ENCODE measurements at places on chromosomes 16 and 17.

GRCh38 chr17:42065201-42065600, 14.8 kb upstream of the C17orf113 start:
- no peak for DNase-seq

- DNase-seq: no peak
These were observed 14.5 kb downstream of the RPS6KB1 start for GRCh38 chr17:59907467-59907866.

DNA sequence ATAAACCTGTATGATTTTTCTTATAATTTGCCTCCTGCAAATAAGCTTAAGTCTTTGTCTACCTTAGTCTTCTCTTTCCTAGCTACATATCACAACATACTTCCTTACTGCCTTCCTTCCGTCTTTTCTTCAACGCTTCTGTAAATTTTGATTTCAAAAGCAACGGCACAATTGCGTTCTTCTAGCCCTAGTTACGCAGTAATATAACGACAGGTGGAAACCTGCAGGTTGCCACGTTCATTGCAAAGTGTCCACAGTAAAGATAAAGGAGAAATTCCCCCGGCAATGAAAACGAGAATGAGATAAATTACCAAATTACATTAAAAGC, 546 bp upstream of the PSMD7 start:
- DNase-seq: no peak

DNA sequence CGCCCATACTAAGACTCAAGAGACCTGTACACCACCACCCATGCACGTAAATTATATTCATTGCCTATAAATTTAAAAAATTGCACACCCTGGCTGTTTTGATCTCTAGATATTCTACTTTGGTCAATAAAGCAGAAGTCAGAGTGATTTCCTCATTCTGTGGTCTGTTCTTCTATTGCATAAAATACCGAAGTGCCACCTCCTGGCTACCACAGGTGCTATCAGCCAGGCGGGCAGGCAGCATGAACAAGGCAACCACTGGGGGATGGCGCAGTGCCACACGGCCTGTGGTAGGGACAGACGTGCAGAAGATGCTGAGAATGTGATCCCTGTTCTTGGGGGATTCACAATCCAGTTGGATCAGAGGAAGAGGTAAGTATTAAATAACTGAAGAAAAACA, 122.3 kb downstream of the CDK5R1 start:
- peak; percentile 42 for DNase-seq

DNA sequence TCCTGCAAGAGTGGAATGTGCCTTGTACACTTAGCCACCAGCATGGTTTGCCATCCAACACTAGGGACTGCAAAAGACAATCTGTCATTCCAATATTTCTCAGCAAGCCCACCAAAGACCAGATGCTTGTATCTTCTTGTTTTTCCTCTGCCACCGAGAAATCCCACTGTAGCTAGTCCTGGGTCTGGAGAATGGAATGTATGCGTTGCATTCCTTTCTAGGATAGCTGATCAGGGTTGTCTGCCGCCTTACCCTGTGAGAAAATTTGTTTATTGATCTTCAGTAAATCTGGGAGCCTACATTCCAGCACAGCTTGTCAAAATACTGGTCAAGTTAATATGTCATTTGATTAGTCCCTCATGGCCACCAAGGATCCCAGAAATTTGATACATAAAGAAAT, 28.1 kb upstream of the ADAMTS18 start:
- DNase-seq: no peak

DNA sequence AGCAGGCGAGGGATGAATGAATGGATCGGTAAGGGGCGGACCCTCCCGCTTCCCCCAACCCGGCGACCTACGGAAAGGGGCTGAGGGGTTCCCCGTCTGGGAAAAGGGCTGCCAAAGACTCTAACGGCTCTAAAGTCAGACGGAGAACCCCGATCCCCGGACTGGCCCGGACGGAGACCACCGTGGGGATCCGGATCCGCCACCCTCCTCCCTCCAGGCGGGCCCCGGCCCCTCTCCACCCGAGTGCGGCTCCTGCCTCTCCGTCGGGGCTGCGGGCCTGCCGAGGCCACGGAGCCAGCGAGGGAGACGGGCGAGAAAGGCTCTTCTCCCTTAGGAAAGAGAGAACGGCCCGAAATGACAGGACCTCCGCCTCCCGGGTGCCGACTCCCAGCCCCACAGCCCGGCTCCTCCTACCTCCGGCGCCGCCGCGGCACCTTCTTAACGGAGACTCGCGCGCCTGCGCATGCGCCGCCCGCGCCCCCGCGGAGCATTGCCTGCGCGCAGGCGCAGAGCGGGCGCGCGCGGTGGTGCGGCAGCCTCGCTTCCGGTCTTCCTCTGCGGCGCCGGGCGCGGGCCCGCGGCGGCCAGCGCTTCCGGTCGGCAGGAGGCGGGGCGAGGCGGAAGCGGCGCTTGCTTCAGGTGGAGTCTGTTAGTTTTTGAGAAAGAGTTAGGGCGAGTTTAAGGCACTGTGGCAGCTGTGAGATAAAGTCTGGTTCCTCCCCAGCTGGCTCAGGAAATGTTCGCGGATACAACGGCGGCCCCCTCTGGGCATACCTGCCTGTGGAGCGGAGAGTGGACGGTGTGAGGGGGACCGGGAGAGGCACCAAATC, at the start of gene SLX4:
TSS of gene SLX4 (minus strand) at position 461 of the 830 bp plus-strand sequence. CDS start 2,642 bp downstream, outside the sequence.
- DNase-seq: peak; percentile 84

DNA sequence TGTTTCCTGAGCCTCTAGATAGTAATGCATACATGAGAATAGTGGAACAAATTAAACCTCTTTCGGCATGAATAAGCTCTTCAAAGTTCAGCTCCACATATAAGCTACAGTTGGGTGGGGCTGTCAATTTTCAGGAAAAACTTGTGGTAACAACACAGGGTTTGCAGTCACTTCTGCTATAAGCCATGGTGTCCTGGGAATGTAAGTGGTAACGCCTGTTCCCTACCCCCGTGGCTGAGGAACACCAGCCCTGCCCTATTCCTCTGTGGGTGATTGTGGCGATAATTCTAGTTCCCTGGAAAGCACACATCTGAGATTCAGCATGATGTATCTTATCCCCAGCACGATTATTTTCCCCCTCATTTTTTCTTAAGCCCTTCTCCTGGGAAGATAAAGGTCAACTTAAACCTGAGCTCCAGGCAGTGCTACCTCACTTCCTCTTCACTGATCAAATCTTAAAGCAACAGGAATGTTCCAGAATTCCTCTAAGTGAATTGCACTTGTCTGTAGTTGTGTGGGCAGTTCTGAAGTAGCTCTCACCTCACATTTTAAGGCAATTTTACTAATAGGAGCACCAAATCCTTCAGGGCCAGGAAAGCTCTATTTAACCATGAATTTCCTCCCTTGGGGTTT, 500.7 kb upstream of the HSBP1 start:
- DNase-seq: no peak

GRCh38 chr16:15798671-15799070, 58.2 kb downstream of the MYH11 start:
- no peak for DNase-seq

DNA sequence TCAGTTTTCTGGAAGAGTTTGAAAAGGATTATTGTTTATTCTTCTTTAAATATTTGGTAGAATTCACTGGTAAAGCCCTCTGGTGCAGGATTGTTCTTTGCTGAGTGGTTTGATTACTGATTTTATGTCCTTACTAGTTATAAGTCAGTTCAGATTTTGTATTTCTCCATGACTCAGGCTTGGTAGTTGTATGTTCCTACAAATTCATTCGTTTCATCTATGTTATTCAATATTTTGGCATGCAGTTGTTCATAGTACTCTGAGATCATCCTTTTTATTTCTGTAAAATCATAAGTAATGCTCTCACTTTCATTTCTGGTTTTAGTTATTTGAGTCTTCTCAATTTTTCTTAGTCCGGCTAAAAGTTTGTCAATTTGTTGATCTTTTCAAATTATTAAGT, 58.1 kb upstream of the CRYM start:
- DNase-seq: no peak

- DNase-seq: no peak
These were observed 23.5 kb upstream of the CDR2 start for GRCh38 chr16:22397931-22398330.

DNA sequence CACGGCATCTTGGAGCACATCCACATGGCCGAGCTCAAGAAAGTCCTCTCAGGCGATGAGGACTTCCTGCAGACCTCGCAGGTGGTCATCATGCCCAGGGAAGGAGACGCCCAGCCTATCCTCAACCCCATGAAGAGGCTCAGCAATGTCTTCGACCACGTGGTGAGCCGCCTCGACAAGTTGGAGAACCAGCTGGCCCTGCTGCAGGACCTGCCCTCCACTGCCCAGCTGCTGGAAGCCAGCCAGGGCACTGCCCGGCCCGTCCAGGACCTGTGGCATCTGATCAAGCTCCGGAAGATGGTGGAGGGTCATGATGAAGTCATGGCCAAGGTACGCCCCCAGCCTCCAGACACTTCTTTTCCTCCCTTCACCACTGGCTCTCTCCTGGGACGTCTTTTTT, 440 bp downstream of the C16orf96 start:
- DNase-seq: no peak

GRCh38 chr17:4838309-4838785, 5.2 kb downstream of the MINK1 start:
- no peak for DNase-seq

DNA sequence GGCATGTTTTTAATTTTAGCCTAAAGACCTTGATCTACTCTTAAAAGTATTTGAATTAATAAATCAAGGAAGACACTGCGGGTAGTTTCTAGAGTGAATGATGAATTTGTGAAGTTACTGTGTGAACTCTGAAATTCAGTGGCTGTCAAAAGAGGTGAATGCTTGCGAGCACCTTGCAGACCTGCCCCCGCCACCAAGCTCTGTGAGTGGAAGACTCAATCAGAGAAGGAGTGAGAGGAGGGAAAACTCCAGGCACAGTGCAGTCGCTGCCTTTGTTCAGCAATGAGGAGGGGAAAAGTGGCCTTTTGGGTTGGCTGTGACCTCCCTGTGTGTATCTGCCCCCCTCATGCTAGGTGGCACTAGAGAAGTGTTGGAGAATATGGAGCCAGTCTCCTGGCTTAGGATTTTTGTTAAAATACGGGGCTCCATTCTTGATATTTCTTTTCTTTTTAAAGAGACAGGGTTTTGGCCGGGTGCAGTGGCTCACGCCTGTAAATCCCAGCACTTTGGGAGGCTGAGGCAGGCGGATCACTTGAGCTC, 53.0 kb downstream of the LDHD start:
- DNase-seq: no peak

DNA sequence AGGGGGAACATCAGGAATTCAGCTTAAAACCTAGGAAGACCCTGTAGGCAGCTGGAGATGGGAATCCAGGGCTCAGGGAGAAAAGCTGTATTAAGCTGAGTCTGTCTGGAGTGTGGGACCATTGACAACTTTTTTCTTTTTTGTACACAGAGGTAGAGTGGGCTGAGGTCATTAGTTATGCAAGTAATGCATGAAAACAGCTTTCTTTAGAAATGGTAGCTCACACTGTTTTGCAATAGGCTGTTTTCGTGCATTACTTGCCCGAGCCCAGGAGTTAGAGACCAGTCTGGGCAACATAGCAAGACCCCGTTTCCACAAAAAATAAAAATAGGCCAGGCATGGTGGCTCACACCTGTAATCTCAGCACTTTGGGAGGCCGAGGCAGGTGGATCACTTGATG, 46.5 kb downstream of the KATNIP start:
- DNase-seq: no peak

DNA sequence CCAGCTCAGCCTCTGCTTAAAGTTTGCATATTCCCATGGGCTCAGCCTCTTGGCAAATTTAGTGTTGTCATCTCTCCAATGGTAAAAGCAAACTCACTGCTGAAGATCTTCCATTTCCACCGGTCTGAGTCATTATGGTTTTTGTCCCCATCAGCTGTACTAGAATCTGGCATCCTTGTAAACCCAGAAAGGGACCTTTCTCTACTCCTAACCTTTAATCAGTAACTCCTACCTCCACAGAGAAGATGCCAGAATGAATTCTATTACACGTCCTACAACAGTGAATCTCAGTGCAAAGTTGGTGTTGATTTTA, 45.8 kb downstream of the ZNF652 start:
- no peak for DNase-seq

- DNase-seq: no peak
These were observed 83.9 kb upstream of the IRX5 start for GRCh38 chr16:54846766-54847165.

GRCh38 chr17:66527335-66527734, 224.9 kb downstream of the PRKCA start:
- DNase-seq: no peak

DNA sequence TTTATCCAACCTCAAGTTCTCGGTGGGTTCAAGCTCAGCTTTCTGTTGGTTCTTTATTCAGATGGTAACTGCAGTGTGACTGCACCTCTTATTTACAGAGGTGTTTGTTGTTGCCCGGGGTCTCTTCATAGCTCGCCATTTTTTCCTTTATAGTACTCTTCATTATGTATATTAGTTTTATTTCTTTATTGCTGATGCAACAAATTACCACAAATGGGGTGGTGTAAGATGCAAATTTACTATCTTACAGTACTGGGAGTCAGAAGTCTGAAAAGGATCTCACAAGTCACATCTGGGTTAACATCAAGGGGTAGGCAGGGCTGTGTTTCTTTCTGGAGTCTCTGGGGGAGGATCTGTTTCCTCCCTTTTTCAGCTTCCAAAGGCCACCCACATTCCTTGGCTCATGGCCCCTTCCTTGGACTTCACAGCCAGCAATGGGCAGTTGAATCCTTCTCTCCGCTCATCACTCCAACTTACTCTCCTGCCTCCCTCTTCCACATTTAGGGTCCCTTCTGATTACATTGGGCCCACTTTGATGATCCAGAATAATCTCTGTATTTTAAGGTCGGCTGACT, 241.2 kb downstream of the HAPSTR1 start:
- DNase-seq: no peak

DNA sequence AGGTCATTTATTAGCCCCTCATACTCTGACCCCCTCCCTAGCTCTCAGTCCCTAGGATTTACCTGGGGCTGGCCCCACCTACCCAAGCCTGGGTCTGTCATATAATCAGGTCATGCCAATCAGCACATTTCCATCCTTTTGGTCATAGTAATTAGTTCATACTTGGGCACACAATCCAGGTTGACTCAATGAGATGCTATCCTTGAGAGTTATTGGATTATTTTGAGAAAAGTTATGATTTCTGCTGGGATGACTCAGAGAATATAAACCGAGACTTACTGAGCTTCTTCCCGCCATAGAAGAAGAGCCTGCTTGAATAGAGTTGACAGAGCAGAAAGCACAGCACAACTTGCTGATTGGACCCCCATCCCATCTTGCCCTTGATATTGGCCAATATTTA, 331.5 kb downstream of the CBLN1 start:
- DNase-seq: no peak

GRCh38 chr16:65114527-65114926, 7.3 kb downstream of the CDH11 start:
- no peak for DNase-seq
